NCI-H2171 (cell line): ENCODE measurements at places on chromosomes 5 and 9.

DNA sequence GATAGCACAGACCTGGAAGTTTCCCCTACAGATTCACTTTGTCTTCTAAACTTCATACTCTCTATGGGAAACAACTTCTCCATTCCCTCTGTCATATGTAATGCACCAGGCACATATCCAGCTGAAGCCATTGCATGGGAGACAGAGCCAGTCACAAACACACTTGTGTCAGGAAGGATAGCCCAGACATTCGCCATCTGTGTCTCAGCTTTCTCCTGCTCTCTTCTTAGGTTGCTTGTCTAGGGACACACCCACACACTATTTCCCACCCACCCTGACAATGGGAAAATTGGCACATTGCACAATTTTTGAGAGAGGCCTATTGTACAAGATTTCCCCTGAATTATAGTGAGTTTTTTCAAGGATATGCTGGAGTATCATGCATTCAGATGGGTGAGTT, 158.4 kb upstream of the MPDZ start:
- DNase-seq: no peak

DNA sequence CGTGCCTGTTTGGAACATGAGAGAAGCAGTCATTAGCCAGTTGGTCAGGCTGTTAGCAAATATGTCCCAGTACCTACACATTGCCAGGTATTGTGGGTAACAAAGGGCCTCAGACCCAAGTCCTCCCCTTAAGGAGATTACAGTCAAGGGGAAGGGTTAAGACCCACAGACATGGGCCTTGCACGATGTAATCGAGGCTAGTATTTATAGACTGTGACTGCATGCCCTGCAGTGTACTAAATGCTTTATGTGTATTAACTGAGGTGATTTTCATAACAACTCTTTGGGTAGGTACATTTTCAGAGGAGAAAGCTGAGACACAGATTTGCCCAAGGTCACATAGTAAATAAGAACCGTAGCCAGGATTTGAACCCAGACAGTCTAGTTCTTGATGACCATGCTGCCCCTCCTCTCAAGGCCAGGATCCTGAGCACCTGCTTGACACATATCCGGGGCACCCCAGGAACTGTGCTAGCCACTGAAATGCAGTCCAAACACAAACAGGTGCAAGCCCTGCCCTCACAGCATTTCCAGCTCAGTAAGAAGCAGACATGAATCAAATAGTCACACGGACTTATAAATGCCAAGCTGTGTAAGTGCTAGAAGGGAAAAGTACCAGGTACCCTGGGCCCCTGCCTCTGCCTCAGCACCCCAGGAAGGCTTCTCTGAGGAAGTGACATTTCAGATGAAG, 32.0 kb upstream of the GRPEL2 start:
- DNase-seq: no peak

DNA sequence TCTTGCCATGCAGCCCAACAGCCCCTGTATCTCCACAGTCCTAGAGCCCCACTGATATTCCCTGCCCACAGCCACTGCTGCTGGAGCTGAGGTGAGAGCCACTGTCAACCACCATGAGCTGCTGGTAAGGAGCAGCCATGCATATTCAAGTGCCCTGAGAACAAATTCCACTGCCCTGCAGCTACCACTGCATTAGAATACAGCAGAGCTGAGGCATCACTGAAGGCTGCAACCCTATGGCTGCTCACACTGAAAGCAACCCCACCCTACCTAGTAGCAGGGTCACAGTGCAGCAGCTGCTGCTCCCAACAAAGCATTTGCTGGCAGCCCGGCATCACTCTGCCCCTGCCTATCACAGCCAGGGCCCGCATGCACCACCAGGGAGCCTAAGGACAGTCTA, 68.6 kb downstream of the SKIC3 start:
- DNase-seq: no peak

GRCh38 chr5:115064380-115064779, 105.3 kb downstream of the TRIM36 start:
- no peak for DNase-seq

GRCh38 chr9:38289866-38290245, 102.6 kb upstream of the ALDH1B1 start:
- no peak for DNase-seq

DNA sequence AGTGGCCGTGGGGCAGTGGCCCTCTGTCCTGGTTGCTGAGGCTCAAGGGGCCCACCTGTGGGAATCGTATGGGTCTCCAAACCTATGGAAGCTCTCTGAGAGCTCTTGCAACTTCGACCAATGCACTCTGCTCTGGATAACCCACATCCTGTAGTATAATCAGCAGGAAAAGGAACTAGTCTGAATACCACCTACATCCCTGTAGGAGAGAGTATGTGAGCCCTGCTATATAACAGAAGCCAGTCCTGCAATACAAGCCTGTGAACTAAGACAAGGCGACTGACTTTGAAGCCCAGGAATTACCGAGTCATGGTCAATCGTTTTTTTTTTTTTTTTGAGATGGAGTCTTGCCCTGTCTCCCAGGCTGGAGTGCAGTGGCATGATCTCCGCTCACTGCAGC, 29.8 kb upstream of the BICD2 start:
- DNase-seq: no peak

GRCh38 chr5:125550274-125550673, 803.8 kb upstream of the ZNF608 start:
- no peak for DNase-seq

DNA sequence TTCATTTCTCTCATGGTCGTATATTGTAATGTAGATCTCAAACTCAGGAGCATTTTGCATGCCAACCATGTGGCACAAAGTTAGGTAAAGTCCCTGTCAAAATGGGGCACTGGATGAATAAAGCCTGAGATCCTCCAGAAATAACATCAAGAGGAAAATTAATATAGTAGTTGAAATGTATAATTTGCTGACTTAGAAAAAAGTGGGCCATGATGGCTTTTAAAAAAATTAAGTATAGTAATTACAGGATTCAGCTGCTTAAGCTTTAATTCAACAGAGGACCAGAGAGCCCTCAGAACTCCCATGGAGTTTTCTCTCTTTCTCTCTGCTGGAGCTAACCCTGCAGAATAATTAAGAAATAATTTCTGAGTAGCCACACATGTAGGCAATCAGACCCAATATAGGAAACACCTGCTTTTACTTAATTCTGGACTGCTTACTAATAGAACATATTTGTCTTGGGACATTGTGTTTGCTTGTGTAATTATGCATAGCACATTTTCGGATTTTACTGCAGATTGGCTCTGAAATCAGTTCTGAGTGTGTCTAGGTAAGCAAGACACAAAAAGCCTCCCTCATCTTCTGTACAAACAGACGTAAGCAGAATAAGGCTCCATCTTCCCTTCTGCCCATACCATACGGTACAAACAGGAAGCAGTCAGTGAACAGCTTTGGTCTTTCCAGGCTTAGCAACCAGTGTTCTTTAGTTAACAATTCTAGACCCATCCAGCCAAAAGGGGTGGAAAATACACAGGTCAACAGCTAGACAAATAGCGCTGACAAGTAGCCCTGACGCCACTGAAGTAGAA, 26.5 kb upstream of the PCSK1 start:
- no peak for DNase-seq

GRCh38 chr9:75636427-75637045, 253.9 kb upstream of the PCSK5 start:
- DNase-seq: no peak

GRCh38 chr5:172892713-172893112, 58.7 kb downstream of the ERGIC1 start:
- no peak for DNase-seq

DNA sequence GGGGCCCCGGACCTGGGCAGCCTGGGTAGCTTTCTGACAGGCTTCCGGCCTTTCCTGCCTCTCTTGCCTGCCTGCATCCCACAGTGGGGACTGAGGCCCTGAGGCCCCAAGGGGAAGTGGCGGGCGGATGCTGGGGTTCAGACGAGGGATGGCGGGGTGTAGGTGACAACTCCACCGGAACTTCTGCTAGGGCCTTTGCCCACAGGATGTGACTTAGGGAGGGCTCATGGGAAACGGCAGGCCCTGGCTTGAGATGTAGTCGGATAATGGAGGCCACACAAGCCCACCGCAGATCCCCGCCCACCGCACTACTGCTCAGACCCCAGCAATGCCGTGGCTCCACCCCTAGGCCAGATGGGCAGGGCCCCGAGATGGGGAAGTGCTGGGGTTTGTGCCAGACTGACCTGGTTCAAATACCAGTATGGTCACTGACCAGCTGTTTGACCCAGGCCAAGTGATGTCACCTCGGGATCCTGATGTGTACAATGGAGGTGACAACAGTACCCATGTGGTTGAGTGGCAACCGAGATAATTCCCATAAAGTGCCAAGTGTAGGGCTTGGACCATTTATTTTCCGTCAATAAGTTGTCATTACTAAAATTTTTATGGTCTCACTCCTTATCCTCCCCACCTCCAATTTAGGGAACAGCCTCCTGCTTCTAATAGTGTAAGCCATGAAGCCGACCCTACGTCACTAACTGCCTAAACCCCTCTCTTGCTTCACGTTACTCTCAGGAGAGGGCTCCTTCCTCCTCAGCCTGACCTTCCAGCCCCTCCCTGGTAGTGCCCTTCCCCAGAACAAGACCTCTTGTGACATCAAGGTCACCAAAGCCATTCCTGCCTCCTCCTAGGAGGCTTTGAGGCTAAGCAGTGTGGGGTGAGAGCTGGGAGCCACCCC, 2.5 kb upstream of the CDK9 start:
- no peak for DNase-seq

- no peak for DNase-seq
These were observed 152.5 kb upstream of the NFIB start for GRCh38 chr9:14466429-14466818.

DNA sequence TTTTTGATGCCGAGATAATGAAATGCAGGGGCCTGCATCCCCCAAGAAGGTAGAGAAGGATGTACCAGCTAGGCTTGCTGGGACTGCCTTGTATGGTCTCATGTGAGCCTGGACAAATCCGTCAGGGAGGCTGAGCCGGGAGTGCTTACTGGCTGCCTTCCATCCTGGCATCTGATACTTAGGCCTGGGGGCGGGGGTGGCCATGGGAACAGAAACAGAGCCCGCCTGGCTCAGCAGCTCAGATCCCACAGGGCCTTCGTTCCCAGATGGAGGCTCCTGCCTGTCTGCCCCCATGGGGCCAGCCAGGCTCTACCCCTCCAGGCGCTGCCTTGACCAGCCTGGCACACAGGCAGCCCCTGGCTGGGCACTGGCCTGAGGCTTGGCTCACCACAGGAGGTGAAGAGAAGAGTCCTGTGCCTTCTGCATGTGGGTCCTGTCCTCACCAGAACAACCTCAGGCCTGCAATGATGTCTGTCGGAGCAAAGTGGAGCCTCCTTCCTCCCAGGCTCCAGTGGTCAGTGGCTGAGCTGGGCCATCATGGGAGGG, 10.5 kb upstream of the SPATA31E1 start:
- peak; percentile 91 for DNase-seq

DNA sequence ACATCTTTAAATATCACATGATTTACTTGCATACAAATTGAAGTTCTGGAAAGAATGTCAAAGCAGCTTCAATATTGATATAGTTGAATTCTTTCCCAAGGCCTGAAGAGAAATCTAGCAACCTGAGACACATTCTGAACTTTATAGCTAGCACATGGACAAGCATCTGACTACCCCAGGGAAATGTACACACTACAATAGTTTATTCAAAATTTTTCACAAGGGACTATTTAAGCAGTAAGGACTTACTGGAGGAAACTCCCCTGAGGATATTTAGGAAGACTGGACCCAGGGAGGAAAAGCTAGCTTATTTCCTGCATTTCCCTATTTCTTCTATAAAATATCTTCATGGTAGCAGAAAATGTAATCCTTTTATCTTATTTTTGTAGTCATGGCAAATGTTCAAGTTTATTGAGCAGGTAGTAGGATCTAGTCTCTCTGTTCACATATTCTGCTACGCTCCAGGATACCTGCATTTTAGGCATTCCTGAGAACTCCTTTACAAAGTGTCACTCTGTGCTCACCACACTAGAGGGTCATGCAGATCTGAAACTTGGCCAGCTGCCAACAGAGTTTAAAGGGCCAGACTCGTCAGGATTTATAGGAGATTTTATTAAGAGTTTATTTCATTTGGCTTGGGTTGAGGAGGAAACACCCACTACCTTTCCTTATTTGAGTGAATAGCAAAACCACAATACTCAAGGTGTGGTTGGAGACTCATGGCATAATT, 348.4 kb upstream of the FTMT start:
- no peak for DNase-seq

- no peak for DNase-seq
These were observed 12.4 kb downstream of the SPOCK1 start for GRCh38 chr5:137486707-137487106.
